ENCODE measurements at places on chromosomes 6 and 20. TPM values are rescaled to one million over a fixed set of nuclear protein-coding genes. Genes with fewer than 3 reads are reported as not detected.

DNA sequence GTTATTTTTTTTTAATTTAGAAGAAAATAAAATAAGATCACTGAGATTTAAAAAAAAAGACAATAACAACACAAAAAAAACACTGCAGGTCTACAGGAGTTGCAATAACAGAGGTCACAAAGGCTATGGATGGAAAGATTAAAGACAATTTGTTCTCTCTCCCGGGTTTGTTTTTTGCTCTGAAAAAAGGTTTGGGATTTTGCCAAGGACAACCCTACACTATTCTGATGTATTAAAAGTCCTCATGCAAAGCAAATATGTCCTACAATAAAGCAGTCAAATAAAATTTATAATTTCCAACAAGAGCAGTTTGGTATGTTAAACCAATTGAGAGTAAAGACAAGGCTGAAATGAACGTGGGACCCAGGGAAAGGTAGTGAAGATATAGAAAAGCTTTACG, 55.6 kb downstream of the PTPRK start:
- no peak for DNase-seq

- no peak for DNase-seq
These were observed 25.2 kb downstream of the PYGB start for GRCh38 chr20:25273046-25273445.

GRCh38 chr6:142387997-142388815, 86.4 kb downstream of the ADGRG6 start:
- DNase-seq: no peak

DNA sequence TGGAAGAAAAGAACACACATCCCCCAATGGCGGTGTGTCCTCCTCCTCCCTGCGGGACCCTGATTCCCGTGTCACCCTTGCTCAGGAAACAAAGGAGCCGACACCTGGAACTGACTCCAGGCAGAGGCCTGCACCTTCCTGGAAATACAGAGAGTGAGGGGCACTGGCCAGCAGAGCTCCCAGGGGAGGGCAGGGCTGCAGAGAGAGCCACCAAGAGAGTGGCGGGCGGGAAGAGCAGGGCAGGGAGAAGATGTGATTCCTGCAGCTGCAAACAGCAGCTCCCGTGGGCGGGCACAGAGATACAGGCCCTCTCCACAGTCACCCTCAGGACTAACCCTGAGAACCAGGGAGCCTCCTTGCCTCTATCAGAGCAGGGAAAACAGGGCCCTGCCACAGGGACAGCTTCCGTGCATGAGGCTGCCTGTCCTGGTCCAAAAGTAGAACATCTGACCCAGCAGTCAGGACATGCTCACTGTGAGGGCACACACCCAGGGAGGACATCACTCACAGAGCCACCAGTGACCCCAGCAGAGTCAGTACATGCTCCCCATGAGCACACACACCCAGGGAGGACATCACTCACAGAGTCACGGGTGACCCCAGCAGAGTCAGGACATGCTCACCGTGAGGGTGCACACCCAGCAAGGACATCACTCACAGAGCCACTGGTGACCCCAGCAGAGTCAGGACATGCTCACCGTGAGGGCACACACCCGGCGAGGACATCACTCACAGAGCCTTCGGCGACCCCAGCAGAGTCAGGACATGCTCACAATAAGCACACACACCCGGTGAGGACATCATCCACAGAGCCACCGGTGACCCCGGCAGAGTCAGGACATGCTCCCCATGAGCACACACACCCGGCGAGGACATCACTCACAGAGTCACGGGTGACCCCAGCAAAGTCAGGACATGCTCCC, 193.1 kb downstream of the DLL1 start:
- DNase-seq: no peak

GRCh38 chr20:38072898-38073297, 39.4 kb downstream of the RPRD1B start:
- no peak for DNase-seq

GRCh38 chr6:149264629-149265028, 52.9 kb upstream of the TAB2 start:
- peak; percentile 65 for DNase-seq

The KATNA1 gene
- 19.7 TPM for total RNA-seq
